Nucleus accumbens (tissue), 56 donors: ENCODE measurements at places on chromosomes 6 and 20.

DNA sequence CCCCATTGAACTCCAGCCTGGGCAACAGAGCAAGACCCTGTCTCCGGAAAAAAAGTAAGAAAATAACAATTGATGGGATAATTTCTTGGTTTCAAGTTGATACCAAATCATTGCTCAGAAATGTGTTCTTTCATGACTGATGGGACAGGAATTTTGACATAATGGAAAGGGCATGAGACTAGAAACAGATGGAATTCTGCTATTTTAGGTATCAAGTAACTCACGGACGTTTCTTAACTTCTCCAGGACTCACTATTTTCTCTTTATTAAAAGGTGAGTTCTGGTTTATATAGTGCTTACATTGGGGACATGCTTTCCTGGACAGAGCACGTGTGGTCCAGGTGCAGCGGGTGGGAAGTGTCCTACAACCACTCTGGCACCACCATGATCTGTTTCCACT lies 6.0 kb upstream of the DSP start:
- DNase-seq, result no peak

GRCh38 chr6:11922901-11923300 lies 89.2 kb upstream of the HIVEP1 start:
- DNase-seq, result no peak

GRCh38 chr6:158323561-158323958 lies 11.3 kb downstream of the TULP4 start:
- DNase-seq, result no peak

DNA sequence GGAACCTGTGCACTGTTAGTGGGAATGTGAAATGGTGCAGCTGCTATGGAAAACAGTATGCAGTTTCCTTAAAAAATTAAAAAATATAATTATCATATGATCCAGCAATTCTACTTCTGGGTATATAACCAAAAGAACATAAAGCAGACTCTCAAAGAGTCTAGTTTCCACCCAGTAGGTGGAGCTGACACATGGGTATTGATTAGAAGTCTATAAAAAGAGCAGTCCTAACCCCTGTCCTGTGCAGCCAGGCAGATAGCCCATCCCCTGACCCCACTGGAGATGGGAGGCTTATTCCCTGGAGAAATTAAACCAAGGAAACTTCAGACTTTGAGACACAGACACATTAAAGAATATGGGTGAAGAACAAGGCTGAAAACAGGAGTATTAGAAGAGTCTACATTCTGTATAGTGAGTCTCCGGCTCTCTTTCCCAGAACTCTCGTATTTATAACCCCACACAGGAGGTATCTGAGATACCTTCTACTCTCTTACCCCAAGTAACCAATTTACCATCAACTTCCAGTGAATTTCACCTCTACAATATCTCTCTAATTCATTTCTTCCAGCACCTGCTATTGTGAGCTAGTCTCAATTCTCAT lies 92.3 kb downstream of the SEL1L2 start:
- no peak for DNase-seq

DNA sequence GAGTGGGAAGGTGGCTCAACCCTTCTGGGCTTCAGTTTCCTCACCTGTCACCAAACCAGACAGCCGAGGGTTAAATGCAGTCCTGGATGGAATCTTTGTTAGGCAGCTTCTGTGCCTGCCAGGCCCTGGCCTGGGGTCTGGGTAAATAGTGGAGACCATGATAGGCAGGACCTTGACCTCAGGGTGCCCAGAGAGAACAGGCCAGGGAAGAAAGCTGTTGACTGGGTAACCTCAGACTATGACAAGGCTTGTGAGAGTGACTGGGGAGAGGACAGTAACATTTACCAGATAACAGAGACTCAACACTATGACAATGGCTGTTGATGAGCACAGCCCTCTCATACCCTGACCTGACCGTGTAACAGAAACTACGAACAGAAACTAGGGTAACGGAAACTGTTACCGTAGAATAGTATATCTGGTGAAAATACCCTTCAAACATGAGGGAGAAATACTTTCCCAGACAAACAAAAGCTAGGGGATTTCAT lies 218.3 kb downstream of the PREX1 start:
- no peak for DNase-seq

DNA sequence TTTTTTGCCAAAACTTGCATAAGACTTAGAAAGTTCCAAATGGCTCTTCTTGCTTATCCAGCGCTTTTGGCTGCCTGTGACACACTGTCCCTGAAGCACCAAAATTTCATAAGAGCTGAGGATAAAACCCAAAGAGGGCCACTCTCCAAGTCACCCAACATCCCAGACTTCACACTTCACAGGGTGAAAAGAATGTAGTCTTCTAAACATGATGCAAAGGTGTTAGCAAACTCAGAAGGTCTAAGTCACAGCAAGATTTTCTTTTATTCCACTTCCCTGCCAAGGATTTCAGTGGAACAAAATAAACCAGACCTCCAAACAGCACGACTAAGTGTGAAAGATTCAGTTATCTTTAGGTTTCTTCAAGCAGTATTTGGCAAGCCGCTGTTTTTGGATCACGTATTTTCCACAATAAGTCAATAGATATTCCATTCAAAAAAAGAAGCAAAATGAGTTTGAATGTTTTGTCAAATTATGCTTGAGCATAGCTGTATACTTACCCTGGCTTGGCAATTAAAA lies 44.6 kb upstream of the CD93 start:
- no peak for DNase-seq

- DNase-seq, result no peak
These were observed 50.7 kb downstream of the CLIC5 start for GRCh38 chr6:45965007-45965406.

DNA sequence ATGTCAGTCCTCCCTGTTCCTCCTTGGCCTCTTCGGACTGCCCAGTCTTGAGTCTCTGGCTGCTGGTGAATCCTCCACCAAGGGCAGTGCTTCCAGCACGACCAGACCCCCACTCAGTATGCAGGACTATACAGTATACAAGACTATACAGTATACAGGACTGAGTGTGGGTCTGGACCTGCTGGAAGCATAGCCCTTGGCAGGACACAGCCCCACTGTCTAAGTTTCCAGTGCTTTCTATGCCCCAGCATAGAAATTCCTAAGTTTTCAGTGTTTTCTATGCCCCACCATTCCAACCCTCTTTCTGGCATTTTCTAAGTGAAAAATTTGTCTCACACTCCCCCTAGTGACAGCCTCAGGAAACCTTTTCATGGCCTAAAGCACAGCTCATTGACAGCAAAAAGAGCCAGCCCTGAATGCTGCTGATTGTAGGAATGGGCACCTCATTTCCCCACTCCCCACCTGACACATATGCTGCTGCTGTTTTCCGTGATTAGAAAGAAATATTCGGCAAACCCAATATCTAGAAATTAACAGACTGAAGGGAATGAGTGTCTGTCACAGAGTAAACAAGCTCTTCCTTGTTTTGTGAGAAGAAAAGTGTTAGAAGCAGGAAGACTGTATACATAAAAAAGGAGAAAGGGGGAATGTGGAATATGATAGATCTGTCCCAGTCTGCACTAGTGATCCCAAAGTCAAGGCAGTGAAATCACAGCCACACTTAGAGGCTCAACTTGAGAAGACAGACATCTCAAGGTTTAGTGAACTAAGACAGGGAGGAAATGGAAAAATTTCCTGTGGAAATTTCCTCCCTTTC lies 206.9 kb downstream of the IBTK start:
- DNase-seq, result no peak

DNA sequence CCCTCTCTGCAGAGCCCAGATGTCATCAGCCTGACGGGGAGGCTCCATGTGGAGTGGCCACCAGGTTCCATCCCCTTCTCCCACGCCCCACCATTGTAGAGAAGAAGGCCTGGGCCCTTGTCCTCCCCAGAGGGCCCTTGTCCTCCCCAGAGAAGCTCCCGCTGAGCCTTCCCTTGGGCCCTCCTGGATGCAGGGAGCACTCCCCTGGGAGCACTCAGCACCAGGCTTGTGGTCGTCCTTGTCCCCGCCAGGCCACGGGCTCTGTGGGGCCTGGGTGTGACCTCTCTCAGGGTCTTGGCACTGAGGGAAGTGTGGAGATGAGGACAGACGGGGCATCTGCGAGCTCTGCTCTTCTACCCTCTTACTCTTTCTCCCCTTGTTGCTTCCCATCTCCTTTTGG lies 83.4 kb upstream of the NNAT start:
- DNase-seq, result no peak

DNA sequence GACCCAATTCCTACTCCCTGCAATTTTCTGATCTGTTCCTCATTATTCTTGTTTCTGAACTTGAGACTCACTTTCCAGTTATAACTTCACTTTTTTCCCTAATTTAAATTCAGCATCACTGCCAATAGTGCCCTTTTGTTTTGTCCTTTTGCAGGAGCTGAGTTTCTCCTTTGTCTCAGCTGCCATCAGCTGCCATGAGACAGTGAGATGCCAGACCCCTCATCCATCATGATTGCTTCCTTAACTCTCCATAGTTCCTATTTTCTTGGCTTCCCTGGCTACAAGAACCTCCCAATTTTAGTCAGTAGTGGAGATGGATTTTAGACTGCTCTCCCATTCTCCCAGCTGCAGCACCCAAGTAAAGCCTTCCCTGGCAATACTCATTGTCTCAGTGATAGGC lies 518.1 kb downstream of the HDGFL1 start:
- no peak for DNase-seq
